ENCODE measurements at places on chromosomes 1 and 21.

GRCh38 chr1:85351202-85351828, 74.9 kb upstream of the BCL10 start:
- no peak for DNase-seq

- DNase-seq = no peak
Observed at GRCh38 chr1:154237435-154237834, 16.7 kb downstream of the UBAP2L start.

GRCh38 chr1:199959033-199959774, 68.3 kb upstream of the NR5A2 start:
- DNase-seq = no peak

- no peak for DNase-seq
Observed at GRCh38 chr1:193494368-193494767, 308.0 kb upstream of the B3GALT2 start.

DNA sequence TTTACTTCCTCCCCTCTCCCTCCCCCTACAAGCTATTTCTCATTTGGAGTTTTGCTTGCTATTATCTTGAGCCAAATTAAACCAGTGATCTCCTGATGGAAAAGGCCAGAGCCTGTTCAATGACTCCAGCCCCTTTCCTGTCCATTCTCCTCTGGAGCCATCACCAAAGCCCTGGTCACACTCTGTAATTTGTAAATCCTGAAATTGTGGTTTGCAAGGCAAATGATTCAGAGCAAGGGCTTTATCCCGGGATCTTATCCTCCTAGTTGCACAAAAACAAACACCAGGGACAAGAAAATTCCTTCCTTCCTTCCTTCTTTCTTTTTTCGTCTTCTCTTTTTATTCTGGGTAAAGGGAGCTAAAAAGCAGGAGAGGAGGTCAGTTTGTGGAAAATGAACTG, 366.1 kb upstream of the ST6GALNAC5 start:
- DNase-seq = no peak

DNA sequence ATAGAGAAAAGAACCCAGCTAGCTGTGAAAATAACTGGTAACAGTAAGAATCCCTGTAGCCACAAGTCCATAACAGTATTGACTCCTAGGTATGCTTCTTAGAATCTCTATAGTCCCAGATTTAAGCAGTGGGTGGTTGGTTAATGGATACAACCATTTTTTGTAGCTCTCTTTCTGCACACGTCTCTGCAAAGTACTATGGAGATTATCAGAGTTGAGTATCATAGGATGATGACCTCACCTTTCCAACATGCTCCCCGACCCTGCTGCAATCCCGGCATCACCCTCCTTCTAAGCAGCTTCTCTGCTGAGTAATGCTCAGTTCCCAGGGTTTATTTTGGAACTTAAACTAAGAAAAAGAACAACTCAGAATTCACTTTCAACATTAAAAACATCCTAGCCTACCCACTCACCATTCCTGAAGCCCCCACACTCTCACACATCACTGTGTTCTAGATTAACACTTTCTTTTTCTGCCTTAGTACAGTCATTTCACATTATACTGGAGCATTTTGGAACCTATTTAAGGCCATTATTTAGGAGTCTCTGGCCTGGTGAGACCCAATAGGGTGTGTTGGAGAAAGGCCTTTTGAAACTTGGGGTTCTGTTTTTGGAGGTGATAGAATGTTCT, 2.7 kb downstream of the MLLT11 start:
- DNase-seq = peak; percentile 81

DNA sequence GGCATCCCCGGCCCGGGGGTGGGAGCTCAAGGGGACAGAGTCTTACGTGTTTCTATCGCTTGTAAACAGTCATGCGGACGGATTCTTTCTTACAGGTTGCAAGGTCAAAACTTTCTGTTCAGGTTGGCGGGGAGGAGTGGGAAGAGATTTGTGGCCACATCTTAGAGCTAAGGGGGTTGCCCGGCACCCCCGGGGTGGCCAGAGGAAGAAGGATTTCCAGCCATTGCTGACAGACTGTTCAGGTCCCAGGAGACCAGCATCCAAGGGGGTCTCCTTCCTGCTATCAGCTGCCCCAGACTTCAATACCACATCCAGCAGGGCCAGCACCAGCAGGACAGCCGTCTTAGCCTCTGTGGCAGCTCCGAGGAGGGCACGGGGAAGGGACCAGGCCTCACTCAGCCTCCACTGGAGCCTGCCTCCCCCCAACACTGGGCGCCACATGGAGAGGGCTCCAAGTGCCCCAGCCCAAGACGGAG, 52.0 kb downstream of the KIF21B start:
- no peak for DNase-seq

GRCh38 chr1:25553749-25554429, 10.5 kb downstream of the LDLRAP1 start:
- DNase-seq = no peak

DNA sequence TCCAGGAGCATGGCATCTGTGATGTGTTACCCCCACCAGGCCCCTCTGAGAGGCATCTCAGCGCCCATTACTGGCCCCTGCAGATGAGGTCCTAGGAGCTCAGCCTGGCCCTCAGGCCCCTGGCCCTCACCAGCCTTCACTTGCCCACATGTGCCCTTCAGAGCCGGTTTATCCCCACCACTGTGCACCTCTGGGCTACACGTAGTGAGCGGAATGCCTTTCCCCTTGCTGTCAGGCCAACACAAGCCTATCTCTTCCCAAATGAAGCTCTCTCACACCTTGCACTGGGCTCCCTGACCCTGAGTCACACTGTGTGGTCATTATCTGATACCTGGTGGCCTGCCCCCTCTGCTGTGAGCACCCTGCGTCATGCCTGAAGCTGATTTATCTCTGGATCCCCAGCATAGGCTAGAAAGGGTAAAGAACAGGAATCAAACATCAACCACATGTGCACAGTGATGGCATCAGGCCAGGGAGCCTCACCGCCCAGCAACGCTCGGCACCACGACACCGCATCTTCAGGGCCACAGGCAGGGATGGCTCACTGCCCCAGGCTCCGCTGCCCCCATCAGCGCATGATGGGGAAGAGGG, 49.1 kb downstream of the GLIS1 start:
- no peak for DNase-seq

- DNase-seq = no peak
Observed at GRCh38 chr1:203153051-203153988, 22.3 kb downstream of the MYBPH start.

DNA sequence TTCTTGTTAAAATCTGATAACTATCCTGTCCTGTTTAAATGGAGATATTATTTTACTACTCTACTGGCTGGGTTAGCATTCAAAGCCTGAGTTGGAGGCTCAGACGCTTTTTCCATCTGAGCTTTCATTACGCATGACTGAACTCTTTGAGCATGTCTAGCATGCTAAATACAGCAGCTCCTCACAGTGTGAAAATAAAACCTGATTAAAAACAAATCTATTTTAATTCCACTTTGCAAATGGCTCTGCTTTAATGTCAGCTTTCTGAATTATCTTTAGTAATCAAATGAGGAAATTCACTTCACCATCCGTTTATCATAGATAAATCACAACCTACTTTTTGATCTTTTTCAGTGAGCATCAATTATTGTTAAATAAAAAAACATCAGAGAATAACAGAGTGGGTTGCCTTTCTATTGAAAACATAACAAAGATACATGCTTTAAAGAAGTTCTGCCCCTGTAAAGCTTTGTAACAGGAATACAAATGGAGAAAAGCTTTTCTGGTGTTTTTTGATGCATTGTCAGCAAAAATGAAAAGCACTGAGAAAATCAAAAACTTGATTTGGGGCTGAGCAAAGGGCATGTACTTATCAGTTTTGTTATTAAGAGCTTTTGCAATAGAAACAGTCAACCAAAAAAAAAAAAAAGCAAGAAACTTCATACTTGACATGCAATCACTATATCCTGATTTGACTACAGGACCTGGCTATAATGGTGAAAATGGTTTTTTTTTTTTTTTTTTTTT, 3.5 kb upstream of the SPEN start:
- no peak for DNase-seq

GRCh38 chr1:99250728-99251127, 13.6 kb upstream of the PLPPR4 start:
- no peak for DNase-seq

DNA sequence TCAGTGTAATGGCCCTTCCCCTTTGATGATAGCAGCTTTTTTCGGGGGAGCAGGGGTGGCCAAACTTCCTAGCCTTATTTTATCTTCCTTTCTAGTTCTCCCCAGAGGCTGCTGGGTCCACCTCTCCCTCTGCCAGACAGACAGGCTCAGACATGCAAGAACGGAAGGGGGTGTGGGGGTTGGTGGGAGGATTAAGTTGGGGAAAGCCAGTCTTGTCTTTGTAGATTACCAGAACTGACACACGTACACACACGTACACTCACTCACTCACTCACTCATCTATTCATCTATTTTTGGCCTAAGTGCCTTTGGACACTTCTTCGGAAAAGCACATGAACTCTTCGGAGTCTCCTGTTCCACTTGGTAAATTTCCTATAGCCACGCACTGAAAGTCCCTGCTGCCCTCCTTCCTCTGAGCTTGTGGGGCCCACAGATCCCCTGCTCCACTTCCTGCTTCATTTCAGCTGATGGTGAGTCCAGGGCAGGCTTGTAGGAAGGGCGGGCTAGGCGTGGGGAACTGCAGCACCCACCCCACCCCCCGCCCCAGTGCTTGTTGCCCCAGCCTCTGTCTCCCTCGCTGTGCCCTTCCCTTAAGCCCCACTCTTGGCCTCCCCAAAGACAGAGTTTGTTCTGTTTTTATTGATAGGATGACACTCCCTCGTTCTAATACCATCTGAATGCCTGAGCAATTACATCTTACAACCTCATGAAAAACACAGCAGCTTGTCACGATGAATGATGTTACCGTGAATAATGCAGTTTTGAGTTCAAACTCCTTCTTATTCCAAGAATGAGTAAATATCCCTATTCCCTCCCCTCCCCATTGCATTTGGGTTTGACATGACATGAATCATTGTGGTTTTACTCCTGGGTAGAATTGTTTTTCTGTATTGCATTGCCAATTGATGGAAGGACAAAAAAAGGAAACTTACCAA, 60.7 kb upstream of the ATP5PO start:
- peak; percentile 98 for DNase-seq

- DNase-seq = peak; percentile 24
Observed at GRCh38 chr1:103111926-103112325, 3.6 kb upstream of the COL11A1 start.

DNA sequence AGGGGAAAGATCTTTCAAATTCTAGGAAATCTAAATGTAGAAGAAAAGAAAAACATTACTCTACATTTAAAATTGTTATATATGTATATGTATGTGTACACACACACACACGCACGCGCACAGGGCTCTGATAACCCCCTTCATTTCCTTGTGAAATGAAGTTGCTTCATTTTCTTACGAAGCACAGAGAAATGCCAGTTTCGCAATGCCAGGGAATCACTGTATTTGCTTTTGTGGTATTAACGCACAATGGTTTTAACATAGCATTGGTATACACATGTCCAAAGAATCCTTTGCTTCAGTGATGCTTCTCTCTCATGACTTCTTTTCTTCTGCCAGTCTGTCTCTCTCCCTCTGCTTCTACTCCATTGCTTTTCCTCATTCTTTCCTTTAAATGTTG, 8.4 kb upstream of the DDAH1 start:
- DNase-seq = peak; percentile 30

- DNase-seq = no peak
Observed at GRCh38 chr1:9376430-9376829, 83.7 kb downstream of the SPSB1 start.

DNA sequence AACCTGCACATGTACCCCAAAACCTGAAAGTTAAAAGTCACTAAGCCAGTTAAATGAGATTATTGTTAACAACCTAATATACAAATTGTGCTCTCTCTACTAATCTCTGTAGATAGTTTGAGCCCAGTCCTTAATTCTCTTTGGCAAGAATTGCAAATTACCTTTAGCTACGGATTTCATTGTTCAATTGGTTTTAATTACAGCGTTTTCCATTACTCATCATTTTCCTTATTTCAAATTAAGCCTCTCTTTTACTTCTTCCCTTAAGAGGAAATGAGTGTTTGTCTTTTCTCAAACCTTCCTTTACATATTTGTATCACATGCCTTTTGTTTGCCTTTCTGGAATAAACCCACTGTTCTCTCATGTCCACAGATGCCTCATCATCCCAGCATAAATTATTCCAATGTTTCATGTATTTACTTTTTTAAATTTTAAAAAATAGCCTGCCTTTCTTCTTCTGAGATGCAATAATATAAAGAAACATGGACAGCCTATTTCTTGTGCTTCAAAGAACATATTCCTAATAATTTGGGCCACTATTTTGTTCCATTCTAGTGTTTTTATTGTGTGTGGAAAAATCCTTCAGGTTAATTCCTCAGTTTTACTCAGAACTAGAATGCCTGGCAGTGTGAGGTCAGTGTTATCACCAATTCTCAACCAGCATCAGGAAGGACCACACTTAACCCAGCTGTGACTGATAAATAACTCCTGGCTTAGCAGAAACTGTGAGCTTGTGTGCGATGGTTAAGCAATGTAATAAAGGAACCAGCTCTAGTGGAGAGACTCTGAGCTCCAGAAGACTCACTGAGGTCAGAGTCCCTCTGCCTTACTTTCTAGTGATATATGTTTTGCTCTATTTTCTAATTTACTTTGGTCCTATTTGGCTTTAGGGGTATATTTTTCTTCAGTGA, 600.5 kb downstream of the LTN1 start:
- no peak for DNase-seq

DNA sequence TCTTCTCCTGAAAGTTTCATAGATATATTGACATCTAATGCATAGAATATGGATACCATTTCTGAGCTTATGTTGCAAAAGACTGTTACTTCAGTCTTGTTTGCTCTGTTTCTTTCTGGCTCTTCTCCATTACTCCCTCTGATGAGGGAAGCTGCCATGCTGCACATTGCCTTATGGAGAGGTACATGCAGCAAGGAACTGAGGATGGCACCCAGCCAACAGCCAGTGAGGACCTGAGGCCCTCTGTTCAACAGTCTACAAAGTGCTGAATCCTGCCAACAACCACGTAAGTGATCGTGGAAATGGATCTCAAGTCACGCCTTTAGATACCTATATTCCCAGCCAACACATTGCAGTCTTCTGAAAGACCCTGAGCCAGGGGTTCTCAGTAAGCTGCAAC, 66.6 kb upstream of the ADAMTS5 start:
- DNase-seq = no peak

- DNase-seq = no peak
Observed at GRCh38 chr1:228823200-228823599, 87.9 kb downstream of the RHOU start.

- DNase-seq = no peak
Observed at GRCh38 chr1:38677311-38677710, 182.3 kb downstream of the RRAGC start.

DNA sequence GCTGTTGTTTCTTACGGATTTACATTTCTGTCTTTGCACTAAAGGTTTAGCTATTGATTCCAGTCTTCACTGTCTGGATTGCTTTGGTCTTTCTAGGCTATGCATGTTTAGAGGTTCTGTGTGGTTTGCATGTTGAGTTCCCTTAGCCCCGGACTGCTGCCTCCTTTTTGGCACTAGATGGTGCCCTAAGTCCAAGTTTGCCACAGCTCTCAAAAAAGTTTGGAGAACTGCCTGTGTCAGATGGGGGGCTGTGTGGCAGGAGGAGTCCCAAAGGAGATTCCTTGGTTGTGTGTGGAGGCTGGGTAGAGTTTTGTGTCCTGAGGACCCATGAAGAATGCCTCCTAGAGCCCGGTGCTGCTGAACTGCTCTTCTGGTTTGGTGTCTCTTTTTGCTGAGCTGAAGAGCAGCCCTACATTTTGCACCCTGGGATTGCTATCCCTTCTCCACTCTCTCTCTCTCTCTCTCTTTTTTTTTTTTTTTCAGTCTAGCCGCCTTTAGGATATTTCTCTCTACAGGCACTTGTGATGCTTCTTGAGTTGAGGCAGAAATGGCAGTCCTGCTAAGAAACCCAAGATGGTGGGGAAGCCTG, 74.4 kb downstream of the PTGS2 start:
- DNase-seq = no peak

GRCh38 chr1:30847358-30847972, 61.1 kb downstream of the SDC3 start:
- no peak for DNase-seq
